Activated naive CD4-positive, alpha-beta T cell treated with anti-CD3 and anti-CD28 coated beads, Interleukin-2, amount 10 ng/mL, durations not matched to agents 7 days and 5 days (primary cell): ENCODE measurements at places on chromosomes 6 and 20.

DNA sequence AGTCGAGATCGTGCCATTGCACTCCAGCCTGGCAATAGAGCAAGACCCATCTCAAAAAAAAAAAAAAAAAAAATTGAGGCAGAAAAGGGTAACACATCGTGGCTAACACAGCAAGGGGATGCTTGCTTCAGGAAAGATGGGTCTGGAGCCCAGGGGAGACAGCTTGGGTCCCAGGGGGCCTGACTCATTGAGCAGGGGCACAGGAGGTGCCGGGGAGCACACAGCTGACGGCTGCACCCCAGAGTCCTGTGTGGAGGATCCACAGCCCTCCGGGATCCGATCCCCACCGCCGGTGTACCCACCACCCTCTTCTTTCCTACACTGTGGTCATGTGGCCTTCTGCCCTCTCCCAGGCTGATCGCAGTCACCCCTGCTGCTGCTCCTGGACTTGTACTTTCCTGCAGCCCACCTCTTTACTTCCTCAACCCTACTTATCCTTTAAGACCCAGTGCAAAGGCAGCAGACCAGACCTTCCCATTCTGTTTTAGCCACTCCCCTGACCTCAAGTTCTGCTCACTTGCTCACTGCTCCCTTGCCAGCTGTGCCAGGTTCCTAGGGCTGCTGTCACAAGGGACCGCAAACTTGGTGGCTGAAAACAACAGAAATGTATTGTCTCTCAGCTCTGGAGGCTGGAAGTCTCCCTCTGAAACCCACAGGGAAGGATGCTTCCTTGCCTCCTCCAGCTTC, 17.6 kb upstream of the EZR start:
- no peak for DNase-seq

- no peak for DNase-seq
Measured at GRCh38 chr6:27874016-27874415, 38.2 kb downstream of the OR2B2 start.

- DNase-seq: no peak
Measured at GRCh38 chr6:44837255-44837654, 449.7 kb downstream of the CDC5L start.

DNA sequence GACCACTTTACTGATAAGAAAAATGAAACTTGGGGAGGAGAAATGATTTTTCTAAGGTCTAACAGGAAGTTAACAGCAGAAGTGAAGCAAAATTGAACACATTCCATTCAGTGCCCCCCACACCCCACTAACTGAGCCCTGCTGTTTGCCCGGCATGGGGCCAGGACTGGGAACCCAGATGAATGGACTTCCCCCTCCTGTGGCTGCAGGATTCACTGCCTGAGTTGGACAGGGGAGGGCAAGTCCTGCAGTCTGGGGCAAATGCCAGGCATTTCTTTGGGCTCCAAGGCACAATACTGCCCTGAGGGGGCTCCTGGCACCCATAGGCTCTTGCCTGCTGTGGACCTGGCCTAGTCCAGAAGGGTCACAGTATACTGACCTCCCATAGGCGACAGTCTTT, 28.3 kb downstream of the FYN start:
- DNase-seq: no peak

DNA sequence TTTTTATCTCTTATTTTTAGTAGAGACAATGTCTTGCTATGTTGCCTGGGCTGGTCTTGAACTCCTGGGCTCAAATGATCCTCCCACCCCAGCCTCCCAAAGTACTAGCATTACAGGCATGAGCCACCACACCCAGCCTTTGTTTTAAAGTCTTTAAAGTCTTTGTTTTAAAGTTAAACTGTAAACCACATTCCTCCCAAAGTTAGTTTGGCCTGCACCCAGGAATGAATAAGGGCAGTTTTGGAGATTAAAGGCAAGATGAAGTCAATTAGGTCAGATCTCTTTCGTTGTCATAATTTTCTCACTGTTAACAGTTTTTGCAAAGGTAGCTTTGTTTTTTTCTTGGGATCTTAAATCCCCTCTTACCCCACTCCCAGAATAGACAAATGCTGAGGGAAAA, 63.8 kb downstream of the UBR2 start:
- DNase-seq: no peak

GRCh38 chr6:34930221-34930620, 41.2 kb downstream of the ANKS1A start:
- DNase-seq: no peak

DNA sequence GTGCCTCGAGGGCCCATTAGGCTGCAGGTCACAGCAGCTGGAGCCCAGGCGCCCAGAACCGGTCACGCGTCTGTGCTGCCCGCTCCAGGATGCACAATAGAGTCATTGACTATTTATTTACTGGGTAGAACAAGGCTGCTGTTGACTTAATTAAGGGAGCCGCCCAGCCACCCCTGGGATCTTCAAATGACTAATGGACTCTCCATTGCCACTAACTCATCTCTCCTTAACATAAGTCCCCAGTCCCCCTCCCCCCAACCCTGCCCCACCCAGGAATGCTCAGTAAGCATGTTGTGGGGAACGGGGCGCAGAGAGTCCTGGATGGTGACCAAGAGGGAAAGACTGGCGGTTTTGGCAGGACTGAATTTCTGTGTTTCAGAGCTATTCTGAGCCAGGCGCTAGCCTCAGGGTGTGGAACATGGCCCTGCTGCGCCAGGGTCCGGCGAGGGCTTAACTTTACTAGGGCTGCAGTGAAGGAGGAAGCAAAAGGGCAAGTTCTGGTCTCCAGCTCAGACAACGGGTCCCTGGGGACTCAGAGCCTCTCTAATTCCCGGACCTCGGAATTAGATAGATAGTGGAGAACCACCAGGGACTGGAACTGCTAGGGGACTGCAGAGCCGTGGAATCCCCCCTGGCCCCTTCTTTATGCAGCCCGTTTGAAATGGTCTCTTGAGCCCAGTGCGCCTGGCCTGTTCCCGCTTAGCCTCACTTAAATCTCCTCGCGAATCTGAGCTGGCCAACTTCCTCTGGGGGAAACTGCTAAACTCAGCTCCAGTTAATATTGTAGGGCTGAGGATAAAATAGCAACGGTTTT, 1.5 kb upstream of the GRIK2 start:
- no peak for DNase-seq

DNA sequence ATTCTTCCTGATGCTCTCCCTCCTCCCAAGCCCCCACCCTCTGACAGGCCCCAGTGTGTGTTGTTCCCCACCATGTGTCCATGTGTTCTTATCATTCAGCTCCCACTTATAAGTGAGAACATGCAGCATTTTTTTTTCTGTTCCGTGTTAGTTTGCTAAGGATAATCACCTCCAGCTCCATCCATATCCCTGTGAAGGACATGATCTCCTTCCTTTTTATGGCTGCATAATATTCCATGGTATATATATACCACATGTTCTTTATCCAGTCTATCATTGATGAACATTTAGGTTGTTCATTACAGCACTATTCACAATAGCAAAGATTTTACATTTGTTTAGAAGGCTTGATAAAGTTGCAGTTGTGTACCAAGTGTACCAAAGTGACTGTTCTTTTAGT, 57.9 kb downstream of the KCNS1 start:
- no peak for DNase-seq

GRCh38 chr6:451847-452246, 60.3 kb downstream of the IRF4 start:
- DNase-seq: no peak

GRCh38 chr20:44411020-44411756, 55.7 kb downstream of the HNF4A start:
- DNase-seq: no peak

DNA sequence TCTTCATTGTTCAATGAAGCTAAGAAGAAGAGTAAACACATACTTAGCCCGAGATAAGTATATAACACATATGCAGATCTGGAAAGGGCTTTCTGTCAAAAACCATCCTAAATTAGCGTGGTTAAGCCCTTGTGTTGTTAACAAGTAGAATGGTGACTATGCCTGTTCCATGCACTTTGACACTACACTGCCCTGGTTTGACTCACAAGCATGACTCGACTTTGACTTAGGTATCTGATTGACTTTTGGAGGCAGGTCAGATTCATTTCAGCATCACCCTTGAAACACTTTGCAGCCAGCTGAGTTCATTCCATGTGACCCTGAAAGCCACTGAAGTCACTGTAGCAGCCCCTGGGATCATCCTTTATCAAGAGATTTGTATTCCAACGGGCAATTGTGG, 239.8 kb downstream of the TBX18 start:
- DNase-seq: no peak

GRCh38 chr6:158538741-158539140, 21.1 kb upstream of the TMEM181 start:
- DNase-seq: no peak

- DNase-seq: no peak
Measured at GRCh38 chr6:151027295-151027747, 161.8 kb downstream of the MTHFD1L start.

DNA sequence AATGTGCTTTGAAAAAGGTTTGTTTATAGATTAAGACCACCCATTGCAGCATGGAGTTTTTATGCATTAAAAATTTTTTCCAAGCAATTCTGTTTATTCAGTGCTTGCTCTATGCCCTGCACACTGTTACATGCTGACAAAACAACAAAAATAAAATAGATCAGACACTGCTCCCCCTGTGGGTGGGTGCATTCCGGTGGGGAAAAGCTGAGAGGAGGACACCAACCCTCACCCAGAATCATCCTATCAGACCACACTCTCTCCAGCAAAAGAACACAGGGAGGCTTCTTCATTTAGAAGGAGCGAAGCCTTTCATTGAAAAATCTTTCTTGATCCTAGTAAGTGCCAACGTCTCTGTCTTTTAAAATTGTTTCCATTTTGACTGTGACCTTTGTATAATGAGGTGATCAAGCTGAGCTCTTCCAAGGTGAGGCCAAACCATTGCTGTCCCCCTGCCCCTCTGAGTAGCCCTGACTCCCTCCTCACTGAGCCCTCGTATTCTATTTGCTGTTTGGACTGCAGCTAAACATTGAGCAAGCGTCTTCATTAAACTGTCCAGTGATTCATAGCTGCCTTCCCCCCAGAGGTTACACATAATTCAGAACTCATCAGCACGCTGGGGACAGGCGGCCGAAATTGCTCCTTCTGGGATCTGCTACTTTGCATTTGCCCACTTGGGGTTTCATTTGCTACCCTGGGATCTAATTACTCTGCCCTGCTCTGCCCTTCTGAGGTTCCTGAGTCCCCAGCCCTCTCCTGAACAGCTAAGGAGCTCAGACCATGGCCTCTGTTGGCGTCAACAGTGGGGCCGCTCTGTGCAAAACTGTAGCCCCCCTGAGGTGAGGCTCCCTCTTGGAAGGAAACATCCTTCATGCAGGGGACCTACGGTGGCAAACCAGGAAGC, 102.4 kb downstream of the F13A1 start:
- DNase-seq: no peak

DNA sequence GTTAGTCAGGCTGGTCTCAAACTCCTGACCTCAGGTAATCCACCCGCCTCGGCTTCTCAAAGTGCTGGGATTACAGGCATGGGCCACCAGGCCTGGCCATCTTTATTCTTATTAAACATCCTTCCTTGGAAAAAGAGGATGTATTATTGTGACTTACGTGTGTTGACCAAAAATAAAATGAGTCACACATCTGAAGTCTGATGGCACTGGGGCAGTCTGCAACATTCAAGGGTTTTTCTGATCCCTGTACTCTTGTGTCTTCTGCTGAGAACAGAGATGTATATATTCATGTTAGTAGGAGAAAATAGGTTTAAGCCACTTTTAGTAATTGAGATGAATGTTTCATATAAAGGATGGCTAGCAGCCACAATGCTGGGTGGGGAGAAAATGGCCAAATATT, 129.9 kb upstream of the RIPOR2 start:
- no peak for DNase-seq

DNA sequence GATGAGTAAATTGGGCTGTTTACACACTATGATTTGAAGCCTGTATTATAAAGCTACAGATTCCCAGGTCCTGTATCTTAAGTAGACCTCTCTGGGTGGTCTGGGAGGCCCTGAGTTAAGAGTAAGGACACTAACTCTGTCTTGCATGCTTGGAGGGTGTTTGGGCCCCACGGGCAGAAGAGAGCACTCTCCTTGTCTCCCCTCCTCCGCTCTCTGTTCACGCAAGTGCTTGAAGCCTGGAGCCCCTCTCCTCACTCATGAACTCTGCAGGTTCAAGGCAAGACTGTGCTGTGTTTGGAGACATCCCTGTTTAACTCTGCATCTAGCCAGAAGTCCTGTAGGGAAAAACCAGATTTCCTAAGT, 154.0 kb downstream of the ZDHHC14 start:
- DNase-seq: no peak

- no peak for DNase-seq
Measured at GRCh38 chr6:73017476-73017875, 207.8 kb downstream of the KHDC1L start.

DNA sequence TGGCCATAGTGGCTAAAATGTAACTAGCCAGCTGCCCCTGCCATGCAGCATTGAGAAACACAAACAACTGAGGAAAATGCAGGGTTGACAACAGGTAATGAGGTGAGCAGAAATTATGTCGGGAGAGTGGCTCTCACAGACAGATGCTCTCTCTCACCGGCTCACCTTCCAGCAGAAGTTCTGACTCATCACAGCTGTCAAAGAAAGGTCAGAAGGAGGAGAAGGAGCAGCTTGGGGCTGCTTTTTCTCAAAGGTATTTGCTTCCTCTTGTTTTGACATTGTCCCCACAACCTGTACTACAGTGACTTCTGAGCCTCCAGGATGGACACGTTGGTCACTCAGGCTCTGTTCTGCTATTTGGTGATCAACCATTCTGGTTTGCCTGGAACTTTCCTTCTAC, 190.5 kb upstream of the HEY2 start:
- no peak for DNase-seq

DNA sequence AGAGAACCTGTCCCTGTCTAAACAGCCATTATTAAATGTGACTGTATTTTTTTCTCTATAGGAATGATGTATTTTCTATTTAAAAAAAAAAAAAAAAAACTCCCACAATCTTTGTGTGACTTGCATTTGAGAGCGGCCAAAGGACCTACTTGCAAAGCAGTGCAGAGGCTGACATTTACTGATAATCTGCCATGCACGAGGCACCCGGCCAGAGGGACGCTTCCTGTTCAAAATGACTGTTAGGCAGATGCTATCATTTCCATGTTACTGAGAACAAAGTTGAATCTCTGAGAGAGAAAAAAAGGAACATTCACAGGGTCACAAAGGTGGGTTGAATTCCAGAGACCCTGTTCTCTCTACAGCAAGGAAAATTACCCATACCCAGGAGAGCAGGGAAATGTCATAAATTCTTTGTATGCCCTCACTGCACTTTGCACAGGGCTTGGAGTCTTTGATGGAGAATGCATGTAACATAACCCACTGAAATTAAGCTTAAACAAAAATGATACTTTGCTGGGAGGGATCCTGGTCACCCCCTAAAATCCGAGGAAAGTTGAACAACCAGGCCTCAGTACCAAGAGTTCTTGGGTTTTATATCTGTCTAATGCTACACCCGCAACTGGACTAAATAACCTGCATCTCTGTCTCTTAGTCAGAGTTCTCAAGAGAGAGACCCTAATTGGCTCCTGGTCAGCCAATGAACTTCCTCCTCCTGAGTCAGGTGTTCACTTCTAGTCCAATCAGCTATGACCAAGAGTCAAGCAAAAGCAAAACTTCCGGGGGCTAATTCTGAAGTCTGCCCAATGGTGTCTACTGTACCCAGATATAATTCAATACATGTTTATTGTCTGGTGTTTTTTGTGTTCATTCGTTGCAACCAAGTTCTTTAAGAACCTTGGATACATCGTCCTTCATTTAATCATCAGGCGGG, 61.2 kb downstream of the GCLC start:
- no peak for DNase-seq

- no peak for DNase-seq
Measured at GRCh38 chr20:62178316-62179161, 4.3 kb upstream of the MTG2 start.

- DNase-seq: no peak
Measured at GRCh38 chr6:3147914-3148757, 9.2 kb downstream of the TUBB2A start.
